ENCODE measurements at places on chromosomes 2 and 18.

GRCh38 chr2:186618696-186619095, 28.8 kb downstream of the ITGAV start:
- DNase-seq, result no peak

- DNase-seq, result no peak
Observed at GRCh38 chr2:236352761-236353593, 88.8 kb upstream of the ASB18 start.

GRCh38 chr2:102615620-102616436, 3.5 kb upstream of the SLC9A2 start:
- peak; percentile 14 for DNase-seq

DNA sequence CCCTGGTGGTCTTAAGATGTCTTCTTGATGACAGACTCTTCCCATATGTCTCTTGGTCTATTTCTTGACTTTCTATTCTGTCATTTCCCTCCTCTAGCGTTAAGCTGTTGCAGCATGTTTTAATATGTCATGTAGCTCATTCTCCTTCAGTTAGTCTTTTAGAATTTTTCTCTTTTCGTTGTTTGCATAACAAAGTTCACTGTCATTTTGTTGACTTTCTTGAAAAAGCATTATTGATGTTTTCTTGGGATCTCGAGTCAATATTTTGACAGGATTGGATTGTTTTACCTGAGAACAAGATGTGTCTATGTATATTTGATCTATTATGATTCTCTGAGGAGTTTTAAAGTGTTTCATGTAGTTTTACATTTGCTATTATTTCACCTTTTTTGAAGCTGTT, 24.8 kb downstream of the SOCS6 start:
- DNase-seq, result no peak

DNA sequence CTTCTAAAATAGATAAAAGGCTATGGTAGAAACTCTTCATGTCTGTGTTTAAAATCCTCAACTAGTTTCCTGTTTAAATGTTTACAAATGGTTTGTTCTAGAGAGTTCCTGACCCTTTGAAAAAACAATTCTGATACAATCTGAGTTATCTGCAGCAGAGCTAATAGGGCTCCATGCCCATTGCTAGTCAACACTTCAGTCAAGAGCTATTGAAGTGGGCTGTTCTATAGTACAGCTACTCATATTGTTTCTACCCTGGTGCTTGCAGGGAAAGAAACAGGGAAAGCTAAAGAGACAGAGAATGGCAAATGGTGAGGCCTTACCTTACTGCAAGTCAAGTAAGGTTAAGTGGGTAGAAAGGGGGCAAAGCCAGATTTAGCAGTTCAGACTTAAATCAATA, 112.3 kb upstream of the CAVIN2 start:
- DNase-seq, result no peak

- DNase-seq, result no peak
Observed at GRCh38 chr2:144464730-144465129, 55.2 kb downstream of the ZEB2 start.

GRCh38 chr2:168529054-168529833, 73.2 kb downstream of the CERS6 start:
- no peak for DNase-seq

DNA sequence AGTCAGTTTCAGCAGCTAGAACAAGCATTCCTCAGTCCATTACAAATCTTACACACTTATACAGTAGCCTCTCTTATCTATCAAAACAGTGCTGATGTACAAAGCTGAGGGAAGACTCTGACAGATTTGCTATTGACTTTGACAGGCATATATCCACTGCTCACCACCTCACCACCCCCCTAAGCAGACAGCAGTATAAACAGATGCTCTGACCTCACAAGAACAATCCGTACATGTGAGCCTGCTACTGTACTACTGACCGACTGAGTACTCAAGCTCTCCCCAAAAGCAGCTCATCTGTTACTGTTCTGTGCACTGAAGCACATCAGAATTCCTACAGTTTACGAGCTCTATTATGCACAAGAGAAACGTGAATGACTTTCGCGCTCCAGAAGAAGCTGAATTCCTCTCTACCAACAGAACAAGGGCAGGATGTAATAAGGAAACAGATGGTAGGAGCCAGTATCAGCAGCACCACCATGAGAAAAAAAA, 95.6 kb upstream of the PDE1A start:
- DNase-seq, result no peak

GRCh38 chr2:179550214-179550613, 285.6 kb upstream of the SESTD1 start:
- no peak for DNase-seq

DNA sequence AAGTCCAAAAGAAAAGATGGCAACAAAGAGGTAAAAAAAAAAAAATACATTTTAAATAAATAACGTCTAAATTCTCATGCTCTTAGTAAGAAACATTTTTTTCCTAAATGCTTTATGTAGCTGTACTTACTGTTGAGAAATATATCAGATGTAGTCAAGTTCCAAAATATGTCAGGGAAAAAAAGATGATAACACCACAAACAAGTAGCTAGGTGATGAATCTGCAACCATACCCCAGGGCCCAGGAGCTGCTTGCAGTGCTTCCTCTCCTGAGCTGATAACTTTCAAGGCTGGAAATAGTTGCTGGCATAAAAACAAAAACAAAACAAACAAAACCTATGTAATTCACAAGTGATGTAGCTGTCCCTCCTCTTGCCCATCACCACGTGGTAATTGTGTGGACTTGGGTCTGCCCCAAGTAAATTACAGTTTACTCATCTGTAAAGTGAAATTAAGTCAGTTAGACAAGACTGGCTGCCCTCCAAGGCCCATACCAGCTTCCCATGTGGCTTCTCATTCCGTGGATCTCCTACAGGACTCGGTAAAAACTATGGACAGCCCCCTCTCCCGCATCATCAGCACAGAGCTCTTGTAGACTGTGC, 82.6 kb downstream of the SP100 start:
- DNase-seq, result no peak

- DNase-seq, result no peak
Observed at GRCh38 chr18:4130734-4131719, 324.1 kb downstream of the DLGAP1 start.

GRCh38 chr2:5618271-5618670, 73.9 kb upstream of the SOX11 start:
- no peak for DNase-seq

GRCh38 chr2:74778381-74779264, 55.3 kb upstream of the HK2 start:
- DNase-seq, result no peak

- no peak for DNase-seq
Observed at GRCh38 chr18:179499-179898, 21.1 kb downstream of the USP14 start.

DNA sequence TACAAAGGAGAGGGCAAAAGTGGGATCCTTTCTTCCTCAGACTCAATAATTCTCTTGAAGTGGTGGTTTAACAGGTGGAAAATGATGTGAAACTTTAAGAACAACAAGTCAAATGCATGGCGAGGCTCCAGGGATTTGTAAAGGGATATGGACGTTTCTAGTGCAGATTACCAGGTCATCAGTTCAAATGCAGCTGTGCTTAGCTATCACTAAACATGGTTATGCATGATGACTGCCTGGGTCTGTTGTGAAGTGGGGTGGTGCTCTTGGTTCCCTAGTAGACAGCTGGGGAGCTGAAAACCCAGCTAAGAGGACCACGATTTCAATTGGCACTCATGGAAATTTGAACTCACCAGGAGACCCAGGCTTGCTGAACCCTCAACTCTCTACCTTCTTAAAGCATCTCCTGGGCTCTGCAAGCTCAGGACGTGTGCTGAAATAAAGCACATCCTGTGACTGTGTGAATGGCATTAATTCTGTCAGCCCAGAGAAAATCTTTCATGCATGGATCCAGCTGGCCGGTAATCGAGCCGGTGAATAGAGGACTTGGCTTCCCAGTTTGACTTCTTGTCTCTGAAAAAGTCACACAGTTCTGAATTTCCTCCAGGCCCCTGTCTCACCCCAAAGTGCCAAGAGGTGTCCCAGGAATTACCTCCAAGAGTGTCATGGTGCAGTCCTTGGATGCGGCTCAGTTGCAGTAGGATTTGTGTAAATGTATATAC, 146.1 kb downstream of the MTX2 start:
- no peak for DNase-seq

DNA sequence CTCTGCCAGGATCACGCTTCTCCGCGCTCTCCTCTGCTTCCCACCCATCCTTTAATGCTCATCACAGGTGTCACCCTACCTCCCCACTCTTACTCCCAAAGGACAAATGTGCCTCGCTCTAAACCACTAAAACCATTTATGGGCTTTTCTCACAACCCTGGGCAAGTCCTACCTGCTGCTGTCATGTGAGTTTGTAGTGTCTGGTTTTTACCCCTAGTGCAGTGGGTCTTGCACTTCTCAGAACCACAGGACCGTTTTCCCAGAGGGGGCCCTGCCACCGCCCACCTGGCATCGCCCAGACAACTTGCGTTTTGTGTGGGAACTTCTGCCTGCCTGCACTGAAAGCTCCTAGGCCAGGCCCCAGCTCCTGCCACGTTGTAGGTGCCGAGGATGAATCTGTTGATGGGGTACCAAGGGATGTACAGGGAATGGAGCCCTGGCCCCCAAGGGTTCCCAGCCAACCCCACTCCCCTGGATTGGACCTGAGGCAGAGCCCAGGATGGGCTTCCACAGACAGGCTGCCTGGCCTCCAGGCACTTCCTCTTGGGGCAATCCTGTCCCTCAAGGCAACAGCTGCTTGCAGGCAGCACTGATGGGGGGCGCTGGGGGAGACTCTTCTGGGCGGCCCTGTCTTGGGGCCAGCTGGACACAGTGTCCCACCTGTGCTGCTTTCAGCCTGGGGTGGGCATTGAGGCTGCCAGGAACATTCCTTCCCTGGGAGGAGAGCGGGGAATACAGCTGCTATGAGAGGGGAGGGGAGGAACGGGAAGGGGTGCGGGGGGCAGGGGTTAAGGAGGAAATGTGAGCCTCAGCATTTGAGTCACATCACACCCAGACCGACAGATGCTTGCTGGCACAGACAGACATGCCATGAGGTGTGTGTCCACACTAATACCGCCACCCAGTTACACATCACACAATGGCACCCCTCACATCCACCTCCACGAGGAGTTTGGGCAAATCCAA, 176.3 kb downstream of the ZFP36L2 start:
- DNase-seq, result no peak

- DNase-seq, result no peak
Observed at GRCh38 chr2:157777427-157777826, 98.7 kb downstream of the ACVR1 start.

- no peak for DNase-seq
Observed at GRCh38 chr18:23994361-23994902, 20.1 kb upstream of the TTC39C start.

DNA sequence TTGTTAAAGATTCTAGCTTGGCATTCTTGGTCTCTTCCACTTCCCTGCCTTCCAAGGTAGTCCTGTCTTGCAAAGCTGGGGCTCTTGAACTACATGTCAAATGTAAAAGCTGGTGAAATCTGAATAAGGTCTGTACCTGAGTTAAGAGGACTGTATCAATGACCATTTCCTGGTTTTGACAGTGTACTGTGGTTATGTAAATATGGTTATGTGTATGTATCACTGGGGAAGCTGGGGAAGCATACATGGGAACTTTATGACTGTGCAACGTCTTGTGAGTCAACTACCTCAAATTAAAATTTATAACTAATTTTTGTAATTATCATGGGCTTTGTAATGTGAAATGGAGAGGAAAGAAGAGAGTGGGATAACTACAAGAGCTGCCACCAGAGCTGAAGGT, 81.7 kb downstream of the COL4A4 start:
- DNase-seq, result no peak
